ENCODE measurements at places on chromosomes 6 and 20.

DNA sequence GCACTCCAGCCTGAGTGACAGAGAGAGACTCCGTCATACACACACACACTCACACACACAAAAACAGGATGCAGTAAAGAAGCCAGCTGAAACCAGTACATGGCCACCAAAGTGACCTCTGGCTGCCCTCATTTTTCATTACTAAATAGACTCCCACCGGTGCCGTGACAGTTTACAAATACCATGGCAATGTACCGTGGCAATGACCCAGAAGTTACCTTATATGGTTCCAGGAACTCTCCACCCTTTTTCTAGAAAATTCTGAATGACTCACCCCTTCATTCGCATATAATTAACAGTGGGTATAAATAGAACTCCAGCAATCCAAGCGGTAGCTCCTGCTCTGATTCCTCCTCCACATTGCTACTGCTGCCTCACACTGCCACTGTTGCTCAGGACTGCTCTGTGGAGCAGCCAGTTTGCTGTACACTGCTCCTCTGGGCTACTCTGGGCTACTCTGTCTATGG, 57.7 kb downstream of the SNX5 start:
- DNase-seq, result peak; percentile 92

DNA sequence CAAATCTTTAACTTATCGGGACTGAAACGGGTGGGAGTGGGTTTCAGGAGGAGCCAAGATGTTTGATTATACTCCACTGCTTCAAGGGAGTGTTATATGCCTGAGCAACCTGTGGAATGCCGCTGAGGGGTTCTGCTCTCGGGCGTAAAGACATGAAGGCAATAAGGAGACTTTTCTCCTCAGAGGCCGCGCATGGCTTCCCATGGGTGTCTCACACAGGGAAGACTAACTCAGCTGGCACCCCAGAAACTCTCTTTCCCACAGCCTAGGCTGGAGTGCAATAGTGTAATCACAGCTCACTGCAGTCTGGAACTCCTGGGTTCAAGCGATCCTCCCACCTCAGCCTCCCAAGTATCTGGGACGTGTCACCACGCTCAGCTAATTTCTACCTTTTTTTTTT, 5.1 kb upstream of the C20orf141 start:
- no peak for DNase-seq

GRCh38 chr20:52142757-52143156, 48.8 kb downstream of the ZFP64 start:
- no peak for DNase-seq

GRCh38 chr6:11414176-11414963, 123.2 kb upstream of the TMEM170B start:
- DNase-seq, result no peak

GRCh38 chr20:43744151-43744611, 17.4 kb upstream of the GTSF1L start:
- DNase-seq, result no peak

DNA sequence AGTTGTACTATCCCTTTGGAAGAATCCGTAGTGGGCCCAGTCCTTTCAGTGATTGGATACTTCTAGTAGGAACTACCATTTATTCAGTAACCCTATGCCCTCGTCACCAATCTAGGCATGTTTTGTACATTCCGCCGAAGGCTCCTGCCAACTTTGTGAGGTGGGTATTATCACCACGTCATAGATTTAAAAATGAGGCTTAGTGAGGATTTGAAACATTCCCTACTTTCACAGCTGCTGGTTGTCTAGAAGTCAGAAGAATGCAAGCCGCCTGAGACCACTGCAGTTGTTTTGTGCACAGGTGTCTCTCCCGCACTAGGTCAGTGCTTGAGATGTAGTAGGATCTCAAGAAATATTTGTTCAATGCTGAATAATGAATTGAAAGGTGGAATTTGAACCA, 32.6 kb downstream of the ENPP1 start:
- DNase-seq, result no peak

DNA sequence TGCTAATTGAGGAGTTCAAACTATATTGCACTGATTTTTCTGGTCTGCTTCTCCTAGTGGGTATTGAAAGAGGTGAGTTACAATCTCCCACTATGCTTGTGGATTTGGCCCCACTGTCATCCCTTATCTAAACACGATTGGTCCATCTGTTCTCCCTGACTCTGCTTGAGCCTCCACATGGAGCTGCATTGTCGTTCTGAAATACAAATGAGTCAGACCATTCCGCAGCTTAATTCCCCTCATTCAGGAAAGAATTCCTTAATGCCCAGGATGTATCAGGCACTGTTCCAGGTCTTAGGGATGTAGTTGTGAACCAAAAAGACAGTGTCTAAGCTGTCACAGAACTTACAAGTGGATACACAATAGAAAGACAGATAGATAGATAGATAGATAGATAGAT, 461.9 kb downstream of the QKI start:
- no peak for DNase-seq

DNA sequence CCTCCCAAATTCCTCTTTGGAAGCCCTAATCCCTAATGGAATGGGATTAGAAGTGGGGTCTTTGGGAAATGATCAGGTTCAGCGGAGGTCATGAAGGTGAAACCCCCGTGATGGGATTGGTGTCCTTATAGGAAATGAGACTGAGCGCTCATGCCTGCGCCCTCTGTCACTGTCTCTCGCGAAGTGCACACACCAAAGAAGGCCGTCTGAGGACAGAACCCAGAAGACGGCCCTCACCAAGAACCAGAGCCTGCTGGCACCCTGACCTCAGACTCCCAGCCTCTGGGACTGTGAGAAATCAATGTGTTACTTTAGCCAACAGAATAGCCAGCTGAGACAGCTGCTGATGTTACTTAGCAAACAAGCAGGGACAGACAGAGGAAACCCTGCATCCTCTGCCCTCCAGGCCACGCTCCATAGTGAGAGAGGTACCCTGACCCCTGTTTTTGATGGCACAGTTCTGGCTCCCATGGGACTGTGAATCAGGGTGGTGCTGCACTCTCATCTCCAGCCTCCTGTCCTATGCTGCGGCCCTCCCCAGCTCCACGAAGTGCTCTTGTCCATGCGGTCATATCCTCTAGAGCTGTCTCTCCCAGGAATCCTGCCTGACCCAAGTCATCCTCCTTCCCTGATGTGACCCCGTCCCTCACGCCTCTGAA, 369.3 kb downstream of the ZFAND3 start:
- DNase-seq, result no peak

GRCh38 chr20:55424968-55425367, 580.4 kb downstream of the CBLN4 start:
- no peak for DNase-seq

DNA sequence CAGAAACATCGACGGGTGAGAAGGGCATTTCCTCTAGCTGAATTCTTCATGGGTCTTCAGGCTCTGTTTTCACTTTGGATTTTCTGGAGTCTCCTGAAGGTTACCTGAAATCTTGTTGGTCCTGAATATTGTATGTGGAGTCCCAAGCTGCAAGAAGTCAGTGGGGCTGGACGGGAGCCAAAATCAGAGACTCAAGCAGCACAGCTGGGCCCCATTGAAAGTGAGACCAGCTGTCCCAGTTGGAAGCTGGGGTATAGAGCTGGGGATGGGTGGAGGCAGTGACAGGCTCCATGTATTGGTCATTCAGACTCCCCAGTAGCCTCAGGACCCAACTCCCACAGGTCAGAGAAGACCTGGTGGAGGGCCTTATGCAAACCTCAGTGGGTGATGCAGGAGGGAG, 111.3 kb upstream of the MLN start:
- no peak for DNase-seq

DNA sequence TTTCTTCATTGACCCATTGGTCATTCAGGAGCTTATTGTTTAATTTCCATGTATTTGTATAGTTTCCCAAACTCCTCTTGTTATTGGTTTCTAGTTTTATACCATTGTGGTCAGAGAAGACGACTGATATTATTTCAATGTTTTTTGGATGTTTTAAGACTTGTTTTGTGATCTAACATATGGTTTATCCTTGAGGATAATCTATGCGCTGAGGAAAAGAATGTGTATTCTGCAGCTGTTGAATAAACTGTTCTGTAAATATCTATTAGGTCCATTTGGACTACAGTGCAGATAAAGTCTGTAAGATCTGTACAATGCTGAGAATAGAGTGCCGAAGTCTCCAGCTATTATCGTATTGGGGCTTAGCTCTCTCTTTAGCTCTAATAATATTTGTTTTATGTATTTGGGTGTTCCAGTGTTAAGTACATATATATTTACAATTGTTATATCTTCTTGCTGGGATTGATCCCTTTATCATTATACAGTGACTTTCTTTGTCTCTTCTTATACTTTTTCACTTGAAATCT, 223.3 kb upstream of the ZNF217 start:
- no peak for DNase-seq

- DNase-seq, result peak; percentile 94
These were observed 226.2 kb upstream of the MARCKS start for GRCh38 chr6:113630738-113631535.

DNA sequence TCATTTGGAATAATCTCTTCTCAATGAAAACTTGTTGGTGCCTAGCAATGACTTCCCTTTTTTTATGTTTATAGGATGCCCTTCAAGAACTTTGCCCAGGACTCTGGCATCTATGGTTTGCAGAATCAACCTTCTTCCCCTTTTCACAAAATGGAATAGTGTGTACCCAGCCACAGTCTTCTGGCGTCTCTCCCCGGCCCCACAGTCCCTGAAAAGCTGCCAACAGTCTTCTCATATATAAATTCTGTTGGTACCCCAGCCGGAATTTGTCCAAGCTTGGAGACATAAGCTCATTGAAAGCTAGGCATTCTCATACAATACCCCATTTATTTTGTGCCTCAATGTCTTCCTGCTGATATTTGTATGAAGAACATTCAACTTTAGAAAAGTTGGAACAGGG, 26.4 kb upstream of the MCM3 start:
- no peak for DNase-seq

- no peak for DNase-seq
These were observed 67.5 kb downstream of the THEMIS start for GRCh38 chr6:127833336-127833735.

GRCh38 chr20:1809131-1809572, 86.1 kb upstream of the SIRPA start:
- peak; percentile 78 for DNase-seq

- no peak for DNase-seq
These were observed 35.8 kb downstream of the ZBTB46 start for GRCh38 chr20:63795178-63795830.

GRCh38 chr20:12966468-12967085, 42.2 kb upstream of the SPTLC3 start:
- DNase-seq, result peak; percentile 67

DNA sequence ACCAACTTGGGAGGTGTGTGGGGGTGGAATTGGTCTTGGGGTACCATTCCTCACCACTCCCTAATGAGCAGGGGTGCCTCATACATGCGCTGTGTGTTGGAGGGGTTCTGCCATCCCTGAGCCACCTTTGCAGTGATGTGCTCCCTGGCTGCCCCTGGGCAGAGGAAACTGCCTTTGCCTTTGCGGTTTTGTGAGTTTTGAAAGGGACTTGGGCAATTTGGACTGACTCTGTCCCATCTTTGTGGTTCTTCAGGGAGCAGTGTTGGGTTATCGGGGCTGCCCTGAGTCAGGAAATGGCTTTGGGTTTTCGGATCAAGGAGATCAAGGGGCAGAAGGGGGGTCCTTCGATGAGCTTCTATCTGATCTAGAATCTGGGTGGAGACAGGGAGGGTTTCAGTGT, 3.9 kb upstream of the PHACTR3 start:
- no peak for DNase-seq

DNA sequence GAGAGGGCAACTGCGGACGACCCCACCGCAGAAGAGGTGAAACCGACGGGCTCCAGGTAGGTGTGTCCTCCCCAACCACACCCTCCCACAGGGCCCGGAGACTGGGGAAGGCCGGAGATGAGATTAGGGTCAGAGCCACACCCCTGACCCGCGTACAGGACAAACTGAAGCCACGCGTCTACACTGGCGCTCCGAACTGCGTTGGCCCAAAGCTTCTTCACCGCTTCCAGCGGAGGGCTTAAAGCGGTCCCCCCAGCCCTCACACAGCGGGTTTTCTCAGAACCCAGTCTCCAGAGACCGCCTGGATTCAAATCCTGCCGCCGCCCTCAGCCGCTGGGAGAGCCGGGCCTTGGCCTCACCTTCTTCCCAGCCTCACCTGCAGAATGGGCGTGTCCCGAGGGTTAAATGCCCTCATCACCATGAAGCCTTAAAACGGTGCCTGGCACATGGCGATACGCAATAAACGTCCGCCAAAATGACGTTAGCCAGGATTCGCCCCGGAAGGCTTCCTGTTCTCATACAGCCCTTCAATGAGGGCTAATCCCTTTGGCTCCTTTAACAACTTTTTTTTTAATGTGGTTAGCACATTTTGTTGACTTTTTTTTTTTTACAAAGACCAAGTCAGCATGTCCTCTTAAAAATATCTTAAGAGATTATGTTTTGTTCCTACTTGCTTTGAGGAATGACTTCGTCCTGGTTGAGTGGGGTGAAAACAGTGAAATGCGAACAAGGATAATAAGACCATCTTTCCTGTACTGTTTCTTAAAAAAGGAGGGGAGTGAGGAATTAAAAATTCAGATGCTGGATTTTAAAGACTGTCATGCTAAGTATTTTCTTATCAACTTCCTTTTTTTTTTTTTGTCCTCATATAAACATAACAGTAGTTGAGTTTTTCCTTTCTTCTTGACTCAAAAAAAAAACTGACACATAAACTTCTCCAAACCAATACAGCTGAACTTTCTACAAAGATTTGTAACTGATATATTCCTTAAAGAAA, 15.1 kb upstream of the ZNF217 start:
- peak; percentile 73 for DNase-seq

DNA sequence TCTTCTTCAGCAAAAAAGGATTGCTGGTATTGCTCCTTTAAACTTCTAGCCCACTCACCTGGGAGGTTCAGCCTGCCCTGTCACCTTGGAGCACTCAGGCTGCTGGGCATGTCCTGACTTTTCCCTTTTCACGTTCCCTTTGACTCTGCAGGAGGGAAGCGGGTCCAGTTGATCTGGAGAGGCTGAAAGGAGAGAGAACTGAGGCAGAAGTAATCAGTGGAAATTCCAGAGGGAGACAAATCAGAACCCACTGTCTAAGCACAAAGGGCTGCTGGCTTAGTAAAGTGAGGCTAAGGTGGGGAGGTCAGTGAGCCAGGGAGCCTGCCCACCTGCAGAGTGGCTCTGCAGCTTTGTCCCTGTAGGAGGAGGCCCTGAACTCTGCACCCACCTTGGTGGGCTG, 9.7 kb upstream of the SYNDIG1 start:
- DNase-seq, result no peak

GRCh38 chr6:129490521-129491255, 219.3 kb downstream of the ARHGAP18 start:
- DNase-seq, result peak; percentile 98

- DNase-seq, result no peak
These were observed 2.1 kb upstream of the PREX1 start for GRCh38 chr20:48829940-48830339.

DNA sequence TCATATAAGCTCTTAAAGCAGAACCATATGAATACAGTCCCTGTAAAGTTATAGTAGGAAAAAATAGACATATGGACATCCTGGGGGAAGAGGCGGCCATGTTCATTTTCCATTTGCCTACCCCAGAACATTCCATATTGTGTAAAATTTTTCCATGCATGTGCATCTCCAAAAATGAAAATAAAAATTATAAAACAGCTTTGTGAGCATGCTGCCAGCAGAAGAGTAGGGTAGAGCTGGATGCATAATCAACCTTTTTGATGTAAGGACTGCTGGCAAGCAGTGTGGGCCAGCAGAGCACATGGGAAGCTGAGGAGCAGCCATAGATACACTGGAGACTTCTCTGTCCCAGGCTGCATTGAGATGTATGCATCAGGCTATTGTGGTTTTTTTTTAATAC, 271.0 kb downstream of the KCNQ5 start:
- no peak for DNase-seq

Data from mesenchymal stem cell (in vitro differentiated cells and primary cell).